Progenitor cell of endocrine pancreas (in vitro differentiated cells): ENCODE measurements at places on chromosomes 7 and 10. TPM values are rescaled to one million over a fixed set of nuclear protein-coding genes. Genes with fewer than 3 reads are reported as not detected.

- H3K27me3 ChIP-seq: peaks cover 24% of the 10 kb centered on the region
- H3K4me3 ChIP-seq: no peak overlapping the region
- DNase-seq: no peak
- no peak overlapping the region for H3K27ac ChIP-seq
These were observed 26.4 kb downstream of the ANXA8 start for GRCh38 chr10:47457528-47457820.

DNA sequence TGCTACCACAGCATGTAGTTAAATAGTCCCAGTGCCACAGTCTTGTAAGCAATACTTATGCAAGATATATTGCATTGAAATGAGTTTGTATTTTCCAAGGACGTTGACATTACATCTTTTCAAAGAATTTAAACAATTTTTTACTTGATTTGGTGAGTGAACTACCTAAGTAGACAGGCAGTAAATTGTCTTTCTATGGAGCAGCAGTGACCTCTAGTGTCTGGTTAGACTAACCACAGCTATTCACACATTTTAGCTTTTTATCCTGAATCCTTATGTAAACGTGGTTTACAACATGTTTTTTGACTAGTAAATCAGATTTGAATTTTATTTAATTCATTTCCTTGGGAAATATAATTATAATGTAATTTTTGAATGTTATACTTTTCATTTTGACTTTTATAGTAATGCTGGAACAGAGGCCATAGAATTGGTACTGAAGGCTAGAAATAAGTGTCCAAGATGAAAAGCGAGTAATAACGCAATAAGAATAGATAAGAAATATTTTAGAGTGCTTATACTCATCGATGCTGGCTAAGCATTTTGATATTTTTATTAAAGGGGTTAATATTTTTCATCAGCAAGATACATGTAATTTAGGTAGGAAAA, 5.6 kb downstream of the LRRTM3 start:
- DNase-seq: no peak
- H3K27ac ChIP-seq: no peak overlapping the region
- H3K4me1 ChIP-seq: peaks cover 7% of the 10 kb centered on the region
- H3K4me3 ChIP-seq: no peak overlapping the region
- H3K36me3 ChIP-seq: no peaks in the 10 kb centered on the region
- peaks cover 35% of the 10 kb centered on the region for H3K27me3 ChIP-seq

- H3K4me3 ChIP-seq: no peak overlapping the region
- peak overlapping the region; percentile 67 for H3K27ac ChIP-seq
- H3K36me3 ChIP-seq: no peaks in the 10 kb centered on the region
- H3K27me3 ChIP-seq: no peaks in the 10 kb centered on the region
These were observed 85.9 kb downstream of the CCNY start for GRCh38 chr10:35422228-35422627.

Gene OR2A14
- total RNA-seq: not detected in 2 replicates

Gene GALNT17
- total RNA-seq: 3.9 and 4.9 TPM in 2 replicates

- H3K27ac ChIP-seq: no peak overlapping the region
- peaks cover 8% of the 10 kb centered on the region for H3K36me3 ChIP-seq
- DNase-seq: no peak
- H3K27me3 ChIP-seq: peaks cover 36% of the 10 kb centered on the region
- peak overlapping the region; percentile 89 for H3K4me3 ChIP-seq
These were observed 1.4 kb downstream of the FZD1 start for GRCh38 chr7:91265693-91266066.

DNA sequence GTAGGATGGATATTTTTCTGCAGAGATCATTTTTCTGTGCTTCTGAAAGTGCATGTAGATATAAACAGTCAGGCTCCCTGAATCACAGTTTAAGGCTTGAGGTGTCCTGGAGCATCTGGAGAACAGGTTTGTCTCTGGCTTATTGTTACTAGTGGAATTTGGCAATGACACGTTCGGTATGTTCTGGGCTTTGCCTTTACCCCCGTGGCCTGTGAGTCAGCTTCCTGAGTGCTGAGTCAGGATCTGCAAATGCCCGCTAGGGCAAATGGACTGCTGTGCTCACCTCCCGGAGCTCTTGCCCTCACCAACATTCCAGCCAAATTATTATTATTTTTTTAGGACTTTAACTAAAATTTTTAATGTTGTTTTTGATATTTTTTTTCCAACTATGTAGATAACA, 192.5 kb upstream of the PRSS1 start:
- H3K36me3 ChIP-seq: no peaks in the 10 kb centered on the region
- H3K27me3 ChIP-seq: peaks cover 20% of the 10 kb centered on the region
- H3K4me3 ChIP-seq: no peak overlapping the region
- DNase-seq: no peak
- H3K27ac ChIP-seq: no peak overlapping the region

GRCh38 chr10:72260976-72261783, 12.5 kb upstream of the DDIT4 start:
- H3K27me3 ChIP-seq: no peaks in the 10 kb centered on the region
- H3K36me3 ChIP-seq: no peaks in the 10 kb centered on the region
- H3K4me1 ChIP-seq: peaks cover 38% of the 10 kb centered on the region
- DNase-seq: no peak
- H3K4me3 ChIP-seq: peak overlapping the region; percentile 75

- no peak for DNase-seq
- H3K27me3 ChIP-seq: no peaks in the 10 kb centered on the region
- H3K36me3 ChIP-seq: no peaks in the 10 kb centered on the region
- no peak overlapping the region for H3K27ac ChIP-seq
- no peak overlapping the region for H3K4me3 ChIP-seq
These were observed 11.3 kb upstream of the ZNF518A start for GRCh38 chr10:96118604-96119450.

GRCh38 chr7:106773228-106773627, 91.9 kb upstream of the PIK3CG start:
- H3K36me3 ChIP-seq: no peaks in the 10 kb centered on the region
- no peak overlapping the region for H3K27ac ChIP-seq
- peaks cover 3% of the 10 kb centered on the region for H3K27me3 ChIP-seq
- no peak overlapping the region for H3K4me3 ChIP-seq
- H3K4me1 ChIP-seq: no peaks in the 10 kb centered on the region

Gene VPS37D
- 15.0 and 15.6 TPM in 2 replicates for total RNA-seq

Gene TYW1B
- total RNA-seq: 4.2 and 5.7 TPM in 2 replicates

- H3K36me3 ChIP-seq: no peaks in the 10 kb centered on the region
- no peak overlapping the region for H3K4me3 ChIP-seq
- H3K4me1 ChIP-seq: no peaks in the 10 kb centered on the region
- DNase-seq: no peak
- peaks cover 11% of the 10 kb centered on the region for H3K27me3 ChIP-seq
These were observed 66.8 kb downstream of the PCGF5 start for GRCh38 chr10:91287276-91287675.

GRCh38 chr10:117143103-117143823, 5.2 kb upstream of the VAX1 start:
- peaks cover 90% of the 10 kb centered on the region for H3K27me3 ChIP-seq
- no peak for DNase-seq
- H3K4me3 ChIP-seq: no peak overlapping the region
- H3K27ac ChIP-seq: no peak overlapping the region
- H3K4me1 ChIP-seq: peaks cover 7% of the 10 kb centered on the region

DNA sequence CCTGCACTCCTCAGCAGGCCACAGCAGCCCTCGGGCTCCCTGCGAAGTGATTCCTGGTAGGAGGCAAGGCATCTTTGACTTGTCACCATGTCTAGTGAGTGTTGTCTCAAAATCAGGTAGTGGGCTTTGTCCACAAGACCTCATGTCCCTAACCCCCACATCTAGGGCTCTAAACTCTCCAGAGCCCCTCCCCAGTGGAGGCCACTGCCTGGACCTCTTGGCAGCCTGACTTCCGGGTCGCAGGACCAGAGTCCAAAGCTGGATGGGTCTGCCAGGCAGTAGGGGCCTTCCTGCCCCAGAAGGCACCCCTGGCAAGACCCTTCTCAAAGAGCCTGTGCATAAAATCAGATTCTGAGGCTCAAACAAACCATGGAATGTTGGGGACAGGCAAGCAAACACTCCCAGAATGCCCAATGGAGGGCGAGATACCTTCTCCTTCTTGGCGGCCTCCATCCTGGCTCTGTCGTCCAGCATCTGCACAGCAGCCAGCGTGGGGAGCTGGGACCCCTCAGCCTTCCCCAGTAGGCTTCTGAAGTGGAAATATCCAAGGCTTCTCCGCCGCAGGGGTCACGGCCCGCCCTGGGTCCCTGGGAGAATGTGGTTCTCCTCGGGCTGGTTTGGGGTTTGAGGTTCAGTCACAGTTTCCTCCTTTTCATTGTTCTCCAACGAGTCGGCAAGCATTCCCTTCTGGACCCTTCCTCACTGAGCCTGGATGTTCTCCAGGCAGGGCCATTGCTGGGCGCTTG, 586 bp downstream of the GCK start:
- H3K36me3 ChIP-seq: no peaks in the 10 kb centered on the region
- no peak overlapping the region for H3K4me3 ChIP-seq
- H3K27ac ChIP-seq: no peak overlapping the region
- no peaks in the 10 kb centered on the region for H3K4me1 ChIP-seq
- peaks cover 8% of the 10 kb centered on the region for H3K27me3 ChIP-seq
- no peak for DNase-seq

Gene SLC16A12
- total RNA-seq: 16.1 and 20.6 TPM in 2 replicates

Gene SFXN2
- 33.9 and 34.2 TPM in 2 replicates for total RNA-seq

- H3K27me3 ChIP-seq: no peaks in the 10 kb centered on the region
- H3K4me1 ChIP-seq: no peaks in the 10 kb centered on the region
- H3K4me3 ChIP-seq: no peak overlapping the region
- H3K27ac ChIP-seq: no peak overlapping the region
These were observed 98.4 kb upstream of the PTPRZ1 start for GRCh38 chr7:121774563-121774962.

DNA sequence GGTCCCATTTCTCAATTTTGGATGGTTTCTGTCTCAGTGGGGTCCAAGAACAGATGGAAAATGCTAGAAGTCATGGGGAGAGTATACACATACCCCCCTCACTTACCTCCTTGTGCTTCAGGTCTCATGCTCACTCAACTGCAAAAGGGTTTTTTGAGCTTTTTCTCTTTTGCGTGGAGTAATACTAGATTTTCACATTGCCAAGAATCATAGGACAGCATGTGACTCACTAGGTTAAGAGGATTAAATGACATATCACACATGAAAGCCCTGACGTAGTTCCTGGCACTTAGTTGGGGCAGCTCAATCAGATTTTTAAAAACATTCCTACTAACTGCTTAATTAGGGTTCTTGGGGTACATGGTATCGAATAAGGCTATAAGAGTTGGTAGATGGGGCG, 4.5 kb downstream of the PI4K2A start:
- H3K4me1 ChIP-seq: peaks cover 11% of the 10 kb centered on the region
- no peak for DNase-seq
- H3K27ac ChIP-seq: no peak overlapping the region
- H3K36me3 ChIP-seq: peaks cover 9% of the 10 kb centered on the region
- H3K27me3 ChIP-seq: no peaks in the 10 kb centered on the region

DNA sequence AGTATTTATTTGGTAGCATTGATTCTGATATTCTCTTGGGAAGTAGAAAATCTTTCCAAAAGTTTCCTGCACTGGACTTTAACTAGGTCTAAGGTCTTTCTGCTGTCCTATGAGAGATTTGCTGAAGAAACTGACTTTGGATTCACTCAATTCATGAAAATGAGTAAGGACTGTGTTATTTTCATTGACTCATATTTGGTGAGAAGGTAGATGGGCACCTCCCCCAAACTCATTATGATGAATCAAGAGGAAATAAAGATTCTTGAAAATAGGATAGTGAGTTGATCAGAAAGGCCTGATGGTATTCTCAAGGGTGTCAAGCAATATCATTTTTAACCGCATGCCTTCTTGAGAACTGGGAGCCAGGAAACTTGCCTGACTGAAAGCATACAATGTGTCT, 110.3 kb downstream of the RNF133 start:
- H3K4me3 ChIP-seq: no peak overlapping the region
- no peaks in the 10 kb centered on the region for H3K4me1 ChIP-seq
- H3K27me3 ChIP-seq: no peaks in the 10 kb centered on the region
- no peak for DNase-seq

DNA sequence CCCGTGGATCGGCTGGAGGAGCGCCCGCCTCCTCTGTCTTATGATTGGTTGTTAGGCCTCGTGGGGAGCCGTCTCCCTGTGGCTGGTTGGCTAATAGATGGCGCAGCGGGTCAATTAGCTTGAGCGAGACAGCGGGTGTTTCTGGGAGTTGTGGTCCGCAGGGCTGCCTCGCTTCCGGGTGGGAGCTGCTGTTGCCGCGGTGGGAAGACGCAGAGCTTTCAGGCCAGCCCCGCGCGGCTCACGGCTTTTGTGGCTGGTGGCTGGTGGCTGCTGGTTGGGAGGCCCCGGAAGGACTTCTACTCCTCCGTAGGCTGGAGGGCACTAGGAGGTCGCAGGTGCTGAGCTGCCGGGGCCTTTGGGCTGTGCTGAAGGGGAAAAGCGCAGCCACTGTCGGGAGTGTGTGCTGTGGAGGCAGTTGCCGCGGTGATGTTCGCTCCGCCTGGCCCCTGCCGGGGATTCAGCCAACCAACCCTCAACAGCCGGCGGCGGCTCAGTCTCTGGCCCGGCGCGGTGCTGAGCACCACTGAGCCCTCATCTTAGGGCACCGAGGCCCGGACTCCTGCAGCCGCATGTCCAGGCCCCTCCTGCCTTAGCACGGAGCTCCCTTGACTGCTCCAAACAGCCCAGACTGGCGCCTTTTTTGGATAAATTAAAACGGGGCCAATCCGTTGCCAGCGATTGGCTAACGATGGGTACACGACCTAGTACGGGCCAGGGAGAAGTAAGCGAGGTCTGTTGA, 652 bp upstream of the C10orf143 start:
- H3K27ac ChIP-seq: peak overlapping the region; percentile 98
- peaks cover 10% of the 10 kb centered on the region for H3K27me3 ChIP-seq
- peak overlapping the region; percentile 98 for H3K4me3 ChIP-seq
- peaks cover 7% of the 10 kb centered on the region for H3K4me1 ChIP-seq
- peaks cover 2% of the 10 kb centered on the region for H3K36me3 ChIP-seq
